ENCODE measurements at places on chromosomes 4 and X.

DNA sequence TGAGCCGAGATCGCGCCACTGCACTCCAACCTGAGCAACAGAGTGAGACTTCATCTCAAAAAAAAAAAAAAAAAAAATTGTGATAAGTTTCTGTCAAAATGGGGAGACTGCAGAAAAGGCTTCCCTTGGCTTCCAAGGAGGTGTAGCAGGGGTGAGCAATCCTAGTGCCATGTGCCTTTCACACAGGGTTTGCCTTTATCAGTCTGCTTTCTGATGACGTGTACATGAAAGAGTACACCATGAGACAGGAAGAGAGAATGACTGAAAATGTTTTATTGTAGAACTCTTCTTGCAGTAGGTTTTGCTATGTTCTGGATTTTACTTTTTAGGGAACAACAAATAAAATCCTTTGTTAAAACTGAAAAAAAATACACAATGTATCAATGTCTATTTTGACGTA lies 23.4 kb upstream of the ZFP42 start:
- no peak for DNase-seq

DNA sequence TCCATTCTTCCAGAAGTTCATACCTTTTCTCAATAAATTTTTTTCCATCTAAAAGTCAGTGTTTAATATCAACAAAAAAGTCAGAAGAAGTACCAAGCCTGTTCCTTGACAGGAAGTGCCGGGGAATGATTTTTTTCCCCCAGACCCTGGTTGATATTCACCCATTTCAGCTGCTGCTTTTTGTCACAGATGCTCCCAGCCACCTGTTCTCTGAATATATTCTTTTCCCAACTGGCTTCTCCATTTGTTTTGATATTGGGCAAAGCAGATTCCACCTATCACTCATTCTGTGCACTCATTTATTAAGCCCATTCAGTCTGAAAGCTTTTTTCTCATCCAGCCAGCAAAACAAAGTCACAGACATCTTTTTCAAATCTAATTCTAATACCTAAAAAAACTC lies 139.9 kb downstream of the FRMPD4 start:
- DNase-seq: no peak

DNA sequence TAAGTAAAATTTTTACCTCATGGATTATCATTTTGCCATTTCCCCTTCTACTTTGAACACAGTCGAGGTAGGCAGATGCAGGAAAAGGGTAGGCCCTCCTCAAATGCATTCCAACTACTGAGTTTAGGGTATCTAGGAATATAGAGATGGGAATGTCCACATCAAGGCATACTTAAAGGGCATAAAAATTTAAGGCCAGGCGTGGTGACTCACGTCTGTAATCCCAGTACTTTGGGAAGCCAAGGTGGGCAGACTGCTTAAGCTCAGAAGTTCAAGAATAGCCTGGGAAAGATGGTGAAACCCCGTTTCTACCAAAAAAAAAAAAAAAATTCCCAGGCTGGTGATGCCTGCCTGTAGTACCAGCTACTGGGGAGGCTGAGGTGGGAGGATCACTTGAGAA lies 146.5 kb downstream of the PDGFC start:
- DNase-seq: no peak

DNA sequence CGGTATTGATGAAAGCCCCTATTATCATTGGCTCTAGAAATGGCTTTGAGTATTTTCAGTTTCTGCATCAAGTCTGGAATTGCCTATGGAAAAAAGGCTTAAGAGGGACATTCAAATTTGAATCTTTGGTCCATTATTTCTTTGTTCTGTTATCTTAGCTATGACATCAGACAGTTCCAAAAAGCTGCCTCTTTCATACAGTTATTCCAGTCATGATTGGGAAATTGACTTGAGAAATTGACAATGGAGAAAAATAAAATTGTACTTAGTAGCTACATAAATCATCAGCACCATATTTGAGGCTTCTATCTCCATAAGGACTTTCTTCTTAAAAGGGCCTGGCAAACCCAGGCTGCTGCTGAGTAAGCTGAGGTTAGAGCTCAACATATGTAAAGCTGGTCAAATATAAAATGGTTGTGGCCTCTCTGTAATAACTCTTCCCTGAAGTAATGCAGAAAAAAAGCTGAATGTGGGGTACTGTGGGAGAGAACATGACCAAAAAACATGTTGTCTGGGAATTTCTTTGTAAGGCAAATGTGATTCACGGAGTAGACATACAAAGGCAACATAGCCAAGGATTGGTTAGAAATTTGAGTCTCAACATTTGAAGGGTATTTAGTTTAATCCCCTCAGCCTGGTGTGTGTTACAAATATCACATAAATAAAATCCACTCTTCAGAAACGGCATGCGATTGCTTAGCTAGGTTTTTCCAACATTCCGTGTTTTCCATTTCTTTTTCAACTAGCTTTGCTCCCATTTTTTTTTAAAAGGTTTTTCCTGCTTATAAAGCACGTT lies 100.9 kb downstream of the LNX1 start:
- DNase-seq: no peak

DNA sequence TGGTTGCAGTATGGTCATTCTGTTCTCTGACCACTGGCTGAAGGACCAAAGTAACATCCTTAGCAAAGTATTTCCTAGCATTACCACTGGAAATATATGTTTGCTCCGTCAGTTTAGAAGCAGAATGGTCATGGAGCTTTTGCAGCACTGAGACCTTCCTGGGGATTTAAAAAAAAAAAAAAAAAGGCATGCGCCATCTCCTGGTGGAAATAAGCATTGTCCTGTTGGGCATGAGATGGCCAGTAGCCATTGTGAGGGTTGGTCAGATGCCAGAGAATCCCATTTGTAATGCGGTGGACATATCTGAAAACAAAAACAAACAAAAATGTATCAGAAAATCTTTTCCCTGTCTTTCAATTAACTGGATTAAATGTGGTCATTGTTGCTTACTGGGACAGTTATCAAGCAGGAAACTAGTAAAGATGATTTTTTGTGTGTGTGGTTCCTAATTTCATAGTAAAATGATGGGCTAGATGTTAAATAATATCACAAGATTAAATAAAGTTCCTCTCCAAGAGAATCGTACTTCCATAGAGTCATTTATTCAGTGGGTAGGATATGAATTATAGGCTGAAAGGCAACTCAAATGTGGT lies 139.6 kb downstream of the SOWAHB start:
- no peak for DNase-seq

GRCh38 chr4:6319530-6320150 lies 50.0 kb downstream of the WFS1 start:
- DNase-seq: no peak

- DNase-seq: no peak
Measured at GRCh38 chr4:24771241-24771640, 24.1 kb upstream of the SOD3 start.

- DNase-seq: no peak
Measured at GRCh38 chr4:122393276-122393675, 14.5 kb downstream of the ADAD1 start.

DNA sequence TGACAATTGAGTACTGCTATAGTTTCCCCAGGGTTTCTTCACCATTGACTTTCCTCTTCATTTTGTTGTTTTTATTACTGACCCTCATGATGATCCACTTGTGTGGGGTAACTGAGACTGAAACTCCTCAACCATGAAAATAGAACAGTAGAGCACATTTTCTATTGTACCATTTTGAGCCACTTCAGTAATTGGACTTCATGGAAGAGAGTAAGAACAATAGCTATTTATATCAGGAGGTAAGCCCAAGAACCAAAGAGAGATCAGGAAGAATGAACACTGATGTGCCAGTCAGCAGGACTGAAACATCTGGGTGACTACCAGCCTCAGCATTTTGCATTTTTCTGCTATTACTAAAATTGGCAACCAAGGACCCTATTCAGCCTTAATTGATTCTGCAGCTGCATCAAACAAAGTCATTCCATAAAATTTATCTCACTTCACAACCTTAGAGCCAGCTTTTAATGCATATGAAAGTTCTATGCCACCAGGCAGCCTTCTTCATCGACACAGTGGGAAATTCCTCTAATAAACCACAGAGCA lies 151.4 kb downstream of the BANK1 start:
- no peak for DNase-seq

DNA sequence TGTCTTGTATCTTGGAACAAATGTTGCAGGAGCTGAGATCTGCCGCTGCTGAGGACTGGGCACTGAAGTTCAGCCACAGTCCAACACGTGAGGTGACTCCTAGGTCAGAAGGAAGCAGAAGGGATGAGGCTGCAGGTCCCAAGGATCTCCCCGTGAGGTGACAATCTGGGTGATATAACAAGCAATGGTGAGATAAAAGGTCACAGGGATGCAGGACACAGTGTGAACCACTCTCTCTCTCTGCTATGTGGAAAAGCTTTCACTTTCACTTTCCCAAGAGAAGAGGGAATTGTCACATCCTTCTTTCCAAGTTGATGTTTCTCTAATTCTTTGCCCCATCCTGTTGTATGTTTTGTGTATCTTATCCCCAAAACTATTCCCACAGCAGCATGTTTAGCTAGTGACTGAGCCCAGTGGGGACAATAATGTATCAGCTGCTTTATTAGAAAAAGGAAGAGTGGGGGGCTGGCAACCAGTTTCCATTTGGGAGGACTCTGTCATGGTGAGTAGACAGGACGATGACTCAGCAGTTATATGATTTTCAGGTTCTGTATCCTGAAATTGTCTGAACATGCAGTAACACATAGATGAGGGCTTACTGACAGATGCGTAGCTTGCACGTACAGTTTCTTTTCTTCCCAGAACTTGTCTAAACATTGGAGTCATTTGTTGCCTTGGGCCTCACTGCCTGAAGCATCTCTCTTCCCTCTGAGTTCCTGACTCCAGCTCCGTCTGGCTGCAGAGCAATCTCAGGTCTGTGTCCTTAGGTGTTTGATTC lies 1415.8 kb upstream of the TENM3 start:
- DNase-seq: no peak

- no peak for DNase-seq
Measured at GRCh38 chr4:40662962-40663604, 33.4 kb upstream of the RBM47 start.

Measured in CD4-positive, alpha-beta memory T cell (primary cell).